ENCODE measurements at places on chromosomes 4 and X. TPM values are rescaled to one million over a fixed set of nuclear protein-coding genes. Genes with fewer than 3 reads are reported as not detected.

PPP1R2C gene
- not detected for total RNA-seq

FAM9B gene
- not detected for total RNA-seq

DNA sequence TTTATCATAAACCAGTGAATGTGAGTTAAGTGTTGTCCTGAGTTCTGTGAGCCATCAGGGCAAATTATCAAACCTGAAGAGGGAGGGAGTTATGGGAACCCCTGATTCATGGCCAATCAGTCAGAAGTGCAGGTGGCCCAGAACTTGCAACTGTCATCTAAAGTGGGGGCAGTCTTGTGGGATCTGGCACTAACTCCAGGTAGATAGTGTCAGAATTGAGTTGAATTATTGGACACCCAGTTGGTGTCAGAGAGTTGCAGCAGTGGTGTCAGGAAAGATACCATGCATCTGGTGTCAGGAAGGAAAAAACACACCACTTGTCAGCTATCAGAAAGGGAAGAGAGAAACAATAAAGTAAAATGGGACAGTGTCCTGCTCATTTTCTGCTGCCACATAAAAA, 8.4 kb downstream of the CORIN start:
- no peak for DNase-seq

RAB39B gene
- total RNA-seq, result 1.2 TPM

DNA sequence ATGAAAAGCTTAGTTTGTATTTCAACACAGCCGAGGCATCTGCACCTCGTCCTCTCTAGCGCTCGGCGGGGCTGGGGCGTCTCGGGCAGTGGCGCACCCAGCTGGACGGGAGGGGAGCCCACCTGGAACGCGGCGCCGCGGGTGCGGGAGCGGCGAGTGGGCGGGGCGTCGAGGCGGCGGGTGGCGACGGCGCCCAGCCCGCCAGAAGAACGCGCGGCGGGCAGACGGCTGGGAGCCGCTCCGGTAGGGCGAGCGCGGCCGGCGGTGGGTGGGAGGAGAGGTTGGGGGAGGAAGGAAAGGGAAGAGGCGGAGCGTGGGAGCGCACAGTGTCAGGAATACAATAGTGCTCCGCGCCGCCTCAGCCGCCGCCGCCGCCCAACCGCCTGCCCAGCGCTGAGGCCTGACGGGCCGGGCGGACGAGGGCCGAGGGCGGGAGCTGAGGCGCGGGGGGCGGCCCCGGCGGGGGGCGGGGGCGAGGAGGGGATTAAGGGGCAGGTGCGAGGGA, at the start of gene JADE3:
Gene JADE3, plus strand, starts transcription at position 324 of the 505 bp plus-strand sequence. CDS start 72,474 bp downstream, outside the sequence.
- peak; percentile 88 for DNase-seq

DNA sequence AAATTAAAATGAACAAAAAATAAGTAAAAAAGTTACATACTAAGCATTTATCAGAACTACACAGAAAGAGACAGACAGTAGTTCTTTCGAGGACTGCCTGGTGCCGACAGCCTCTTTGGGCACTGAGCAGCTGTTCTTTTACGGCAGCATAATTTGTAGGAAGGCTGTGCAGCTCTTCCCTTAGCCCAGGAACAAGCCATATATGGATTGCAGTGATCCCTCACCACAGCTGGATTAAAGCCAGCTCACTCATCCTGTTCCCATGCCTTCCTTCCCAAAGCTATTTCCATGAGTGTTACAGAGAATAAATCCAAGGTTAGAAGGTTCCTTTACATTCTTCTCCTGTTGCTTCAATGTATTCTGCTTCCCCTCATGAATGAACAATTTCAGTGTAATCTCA, 71.7 kb downstream of the DDX60L start:
- DNase-seq, result peak; percentile 66

FOXR2 gene
- total RNA-seq, result not detected

DNA sequence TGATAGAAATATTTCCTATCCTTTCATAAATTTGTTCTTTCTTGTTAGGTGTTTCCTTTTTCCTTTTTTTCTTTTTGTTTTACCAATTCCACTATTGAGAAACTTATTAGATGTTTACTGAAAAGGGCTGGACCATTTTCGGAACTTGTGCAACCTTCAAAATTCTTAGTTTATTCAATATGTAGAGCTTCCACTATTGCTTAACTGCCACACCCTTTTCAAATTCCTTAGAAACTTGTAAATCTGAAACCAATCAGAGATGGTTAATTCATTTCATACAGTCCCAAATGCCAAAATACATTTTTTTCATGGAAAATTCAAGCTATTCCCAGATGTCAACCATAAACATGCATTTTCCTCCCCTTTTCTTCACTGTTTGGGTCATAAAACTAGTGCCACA, 66.1 kb upstream of the SLC39A8 start:
- no peak for DNase-seq

DNA sequence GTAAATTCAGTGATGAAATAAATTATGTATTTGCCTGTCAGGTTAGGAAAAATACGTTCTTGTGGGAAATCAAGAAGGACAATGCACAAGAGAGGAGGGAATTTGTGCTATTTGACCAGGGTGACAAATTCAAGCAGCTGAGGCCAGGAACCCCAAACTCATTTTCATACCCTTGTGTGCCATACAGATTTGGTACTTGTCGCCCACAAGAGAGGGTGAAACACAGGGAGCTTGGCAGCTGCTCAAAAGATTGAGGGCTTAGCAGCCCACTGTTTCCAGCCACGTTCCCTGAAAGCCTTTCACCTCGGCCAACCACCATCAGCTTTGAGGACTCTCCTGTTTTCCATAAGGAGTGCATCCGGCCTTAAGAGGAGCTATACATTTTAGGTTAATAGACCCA, 111.2 kb downstream of the COL25A1 start:
- DNase-seq, result no peak

- DNase-seq, result no peak
These were observed 56.3 kb downstream of the CCDC149 start for GRCh38 chr4:24856586-24856985.
